ENCODE measurements at places on chromosomes 2 and 18.

- no peak for DNase-seq
Measured at GRCh38 chr2:83342860-83343329, 1116.2 kb downstream of the SUCLG1 start.

DNA sequence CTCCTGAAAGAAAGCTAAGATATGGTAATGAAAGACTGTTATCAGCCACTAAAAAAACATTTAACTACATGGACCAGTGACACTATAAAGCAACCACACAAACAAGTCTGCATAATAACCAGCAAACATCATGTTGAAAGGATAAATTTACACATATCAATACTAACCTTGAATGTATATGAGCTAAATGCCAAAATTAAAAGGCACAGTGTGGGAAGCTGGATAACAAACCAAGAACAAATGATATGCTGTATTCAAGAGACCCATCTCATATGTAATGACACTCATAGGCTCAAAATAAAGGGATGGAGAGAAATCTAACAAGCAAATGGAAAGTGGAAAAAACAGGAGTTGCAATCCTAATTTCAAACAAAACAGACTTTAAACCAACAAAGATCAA, 213.1 kb upstream of the CDH2 start:
- no peak for DNase-seq

- DNase-seq: no peak
Measured at GRCh38 chr2:140593132-140593531, 1537.7 kb downstream of the LRP1B start.

GRCh38 chr2:201696151-201696659, 2.2 kb downstream of the MPP4 start:
- DNase-seq: no peak

- DNase-seq: no peak
Measured at GRCh38 chr2:19929226-19929625, 27.4 kb upstream of the TTC32 start.

- DNase-seq: no peak
Measured at GRCh38 chr2:222950638-222951285, 89.9 kb downstream of the ACSL3 start.

GRCh38 chr18:30969670-30970170, 72.8 kb downstream of the DSC3 start:
- no peak for DNase-seq

All from stimulated activated CD8-positive, alpha-beta memory T cell treated with anti-CD3 and anti-CD28 coated beads, Interleukin-12 subunit alpha, Interleukin-12 subunit beta, amount 100 ng/mL, for 1 hour (primary cell).